ENCODE measurements at places on chromosomes 3 and 15.

DNA sequence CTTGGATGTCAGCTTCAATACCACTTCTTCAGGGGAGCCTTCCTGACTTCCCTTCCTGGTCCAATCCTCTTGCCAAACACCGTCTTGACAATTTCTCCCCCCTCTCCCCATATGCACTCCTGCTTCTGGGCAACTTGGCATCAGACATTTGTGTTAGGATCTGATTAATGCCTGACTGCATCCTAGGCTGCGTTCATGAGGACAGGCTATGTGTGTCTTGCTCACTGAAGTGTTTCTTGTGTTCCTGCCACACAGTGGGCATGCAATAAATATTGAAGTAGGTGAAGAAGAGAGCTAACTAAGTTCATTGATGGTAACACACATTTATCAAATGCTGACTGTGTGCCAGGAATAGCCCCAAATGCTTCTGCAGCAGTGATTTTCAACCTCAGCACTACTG lies 36.4 kb upstream of the WNT5A start:
- DNase-seq, result no peak

DNA sequence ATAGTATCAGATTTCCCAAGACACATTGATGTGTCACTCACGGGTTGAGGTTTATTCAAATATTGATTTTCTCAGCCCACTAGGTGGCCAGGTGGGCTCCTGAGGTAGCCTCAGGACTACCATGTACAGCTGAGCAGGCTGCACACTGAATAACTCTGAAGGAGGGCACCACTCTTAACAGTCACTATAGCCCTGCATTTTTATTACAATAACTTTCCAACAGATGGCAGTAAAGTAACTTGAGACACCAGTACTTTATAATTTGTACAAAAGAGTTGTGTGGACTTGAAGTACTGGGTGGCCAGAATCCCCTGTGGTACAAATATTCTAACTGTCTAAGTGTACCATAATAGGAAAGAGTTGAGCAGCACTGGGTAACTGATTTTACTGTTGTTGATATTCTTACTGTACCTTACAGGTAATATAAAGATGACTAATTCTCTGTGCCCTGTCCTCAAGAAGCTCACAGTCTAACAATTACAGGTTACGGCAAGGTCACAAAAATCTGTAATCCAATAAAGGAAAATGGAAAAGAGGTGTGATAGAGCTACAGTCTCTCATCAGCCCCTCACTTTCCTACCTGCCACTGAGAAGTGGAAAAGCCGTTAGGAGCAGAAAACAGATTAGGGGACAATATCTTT lies 76.0 kb downstream of the ETFA start:
- DNase-seq, result no peak

GRCh38 chr3:152376351-152377183 lies 107.8 kb downstream of the MBNL1 start:
- DNase-seq, result no peak

DNA sequence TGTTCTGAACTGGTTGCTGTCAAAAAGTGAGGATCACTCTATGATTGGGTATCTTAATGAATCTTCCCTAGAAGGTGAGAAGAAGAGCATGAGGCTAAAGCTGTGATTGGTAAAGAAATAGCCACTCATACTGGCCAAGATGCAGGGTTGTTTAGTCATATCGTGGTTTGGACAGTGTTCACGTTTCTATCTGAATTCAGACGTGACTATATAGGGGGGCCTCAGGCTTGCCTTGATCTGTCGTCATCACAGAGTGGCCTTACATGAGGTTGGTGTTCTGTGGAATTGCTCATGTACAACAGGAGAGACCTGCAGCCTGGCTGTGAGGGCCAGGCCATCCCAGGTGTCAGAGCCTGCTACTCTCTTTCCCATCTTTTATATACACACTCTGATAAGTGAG lies 12.4 kb downstream of the RTP2 start:
- DNase-seq, result no peak

DNA sequence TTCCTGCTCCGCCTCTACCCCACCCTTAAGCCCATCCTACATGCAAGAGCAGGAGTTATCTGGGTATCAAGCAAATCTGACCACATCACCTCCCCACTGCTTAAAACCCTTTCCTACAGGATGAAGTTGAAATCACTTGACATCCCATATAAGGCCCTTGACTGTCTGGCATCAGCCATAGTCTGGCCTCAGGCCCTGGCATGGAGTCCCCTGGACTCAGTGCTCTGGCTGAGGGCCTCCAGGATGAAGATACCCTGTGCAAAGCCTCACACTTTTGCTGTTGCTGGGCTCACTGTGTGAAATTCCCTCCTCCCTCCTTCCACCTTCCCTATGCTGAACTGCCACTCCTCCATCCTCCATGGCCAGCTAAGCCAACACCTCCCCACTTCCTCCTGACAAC lies 65.2 kb upstream of the GLCE start:
- no peak for DNase-seq

DNA sequence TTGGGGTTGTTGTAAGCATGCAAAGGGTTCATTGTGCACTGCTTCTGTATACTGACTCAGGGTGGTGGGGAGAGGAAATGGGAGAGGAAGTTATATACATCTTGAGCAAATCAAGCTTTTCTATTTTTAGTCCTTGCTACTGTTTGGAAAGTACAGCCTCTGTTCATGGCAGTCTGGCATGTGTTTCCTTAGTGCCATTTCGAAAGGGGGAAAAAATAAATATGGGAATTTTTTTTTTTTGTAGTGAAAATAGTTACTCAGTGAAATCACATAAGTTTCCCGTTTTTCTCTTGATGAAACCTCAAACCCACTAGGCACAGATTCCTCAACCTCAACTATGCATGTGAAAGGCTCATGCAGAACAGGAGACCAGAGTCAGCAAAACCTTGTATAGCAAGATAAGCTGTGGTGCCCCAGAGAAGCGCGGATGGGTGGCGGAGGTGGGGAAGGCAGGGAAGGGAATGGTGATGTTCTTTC lies 353.3 kb downstream of the LPP start:
- no peak for DNase-seq

GRCh38 chr15:100790786-100791265 lies 88.8 kb upstream of the ALDH1A3 start:
- peak; percentile 10 for DNase-seq

GRCh38 chr15:90530250-90531051 lies 728 bp downstream of the CRTC3 start:
- DNase-seq, result peak; percentile 66

DNA sequence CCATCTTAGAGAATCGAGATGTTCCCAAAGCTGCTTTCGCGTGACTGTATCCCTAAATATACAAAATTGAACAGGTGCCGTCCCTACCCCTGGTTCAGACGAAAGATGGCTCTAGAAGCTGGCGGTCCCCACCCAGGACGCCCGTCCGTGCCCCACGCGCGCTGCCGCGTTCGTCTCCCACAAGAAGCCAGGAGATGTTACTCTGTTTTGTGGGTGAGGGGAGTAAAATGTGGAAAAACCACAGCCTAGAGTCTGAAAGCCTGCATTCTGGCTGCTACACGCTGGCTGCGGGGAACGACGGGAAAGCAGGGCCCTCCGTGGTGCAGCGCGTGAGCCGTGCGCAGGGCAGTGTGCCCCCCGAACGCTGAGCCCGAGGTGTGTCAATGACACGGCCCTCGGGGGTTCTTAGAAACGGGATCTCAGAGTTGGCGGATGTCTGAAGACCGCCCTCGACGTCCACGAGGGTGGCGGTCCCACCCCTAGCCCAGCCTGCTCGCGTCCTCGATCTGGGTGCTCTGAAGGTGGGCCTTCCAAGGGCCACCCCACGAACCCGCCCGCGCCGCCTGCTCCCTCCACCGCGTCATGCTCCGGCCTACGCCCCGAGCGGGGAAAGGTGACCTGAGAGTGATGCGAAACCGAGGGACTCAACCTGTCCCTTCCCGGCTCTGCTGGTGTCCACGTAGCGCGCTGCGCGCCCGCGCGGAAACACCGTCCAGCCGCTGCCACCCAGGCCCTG lies 95.6 kb downstream of the OCA2 start:
- no peak for DNase-seq

DNA sequence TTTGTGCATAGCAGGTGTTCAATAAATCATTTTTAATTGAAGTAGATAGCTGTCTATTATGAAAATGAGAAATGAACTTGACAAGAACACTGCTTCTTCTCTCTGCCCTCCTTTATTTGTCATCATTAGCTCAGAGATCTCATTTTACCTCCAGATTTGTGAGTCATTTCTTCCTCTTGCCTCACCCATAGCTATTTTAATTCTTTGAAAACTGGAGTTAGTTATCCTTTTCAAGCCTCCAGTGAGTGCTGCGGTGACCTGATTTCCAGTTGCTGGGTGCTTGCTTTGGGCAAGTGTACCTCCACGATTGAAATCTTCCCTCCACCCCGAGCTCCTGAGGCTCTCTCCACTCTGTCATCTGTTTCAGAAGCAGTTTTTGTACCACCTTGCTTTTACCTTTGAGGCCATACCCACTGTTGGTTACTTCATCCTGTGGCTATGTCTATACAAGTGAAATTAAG lies 114.6 kb downstream of the NFKBIZ start:
- no peak for DNase-seq

- no peak for DNase-seq
Measured at GRCh38 chr15:66115568-66116206, 137.9 kb downstream of the MEGF11 start.

- no peak for DNase-seq
Measured at GRCh38 chr3:52494886-52495495, at the start of gene STAB1. TSS of gene STAB1 (plus strand) at chr3:52495338. CDS start at chr3:52495414, 76 bp downstream.

DNA sequence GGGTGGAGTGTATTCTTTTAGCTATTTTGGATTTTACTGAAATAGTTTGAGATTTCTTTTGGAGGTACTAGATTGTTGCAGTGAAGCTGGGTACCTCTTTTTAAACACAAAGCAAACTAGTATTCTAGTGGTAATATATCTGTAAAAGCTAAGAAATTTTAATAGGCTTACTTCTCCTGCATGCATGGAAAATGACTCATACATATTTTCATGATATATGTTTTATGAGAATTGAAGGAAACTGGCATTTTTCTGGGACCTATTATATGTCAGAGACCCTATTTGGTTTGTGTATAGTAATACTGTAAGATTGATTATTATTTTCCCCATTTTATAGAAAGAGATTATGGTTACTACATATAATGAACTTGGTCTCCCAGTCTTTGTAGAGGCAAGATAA lies 851.0 kb downstream of the DIPK2A start:
- no peak for DNase-seq

DNA sequence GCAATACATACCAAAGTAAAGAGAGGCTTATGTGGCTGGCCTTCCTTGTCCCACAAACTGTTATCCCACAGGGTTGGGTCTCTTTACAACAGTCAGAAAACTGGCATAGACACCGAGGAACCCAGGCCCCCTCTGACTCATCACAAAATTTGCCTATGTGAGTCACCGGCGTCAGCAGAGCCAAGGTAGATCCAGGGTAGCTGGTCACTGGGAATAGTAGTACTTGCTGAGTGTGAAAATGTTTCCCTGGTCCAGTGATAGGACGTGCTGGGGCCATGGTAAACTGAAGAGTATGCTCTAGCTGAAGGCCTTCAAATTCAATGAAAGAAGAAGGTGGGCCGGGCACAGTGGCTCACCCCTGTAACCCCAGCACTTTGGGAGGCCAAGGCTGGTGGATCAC lies 27.1 kb upstream of the SKIL start:
- no peak for DNase-seq

DNA sequence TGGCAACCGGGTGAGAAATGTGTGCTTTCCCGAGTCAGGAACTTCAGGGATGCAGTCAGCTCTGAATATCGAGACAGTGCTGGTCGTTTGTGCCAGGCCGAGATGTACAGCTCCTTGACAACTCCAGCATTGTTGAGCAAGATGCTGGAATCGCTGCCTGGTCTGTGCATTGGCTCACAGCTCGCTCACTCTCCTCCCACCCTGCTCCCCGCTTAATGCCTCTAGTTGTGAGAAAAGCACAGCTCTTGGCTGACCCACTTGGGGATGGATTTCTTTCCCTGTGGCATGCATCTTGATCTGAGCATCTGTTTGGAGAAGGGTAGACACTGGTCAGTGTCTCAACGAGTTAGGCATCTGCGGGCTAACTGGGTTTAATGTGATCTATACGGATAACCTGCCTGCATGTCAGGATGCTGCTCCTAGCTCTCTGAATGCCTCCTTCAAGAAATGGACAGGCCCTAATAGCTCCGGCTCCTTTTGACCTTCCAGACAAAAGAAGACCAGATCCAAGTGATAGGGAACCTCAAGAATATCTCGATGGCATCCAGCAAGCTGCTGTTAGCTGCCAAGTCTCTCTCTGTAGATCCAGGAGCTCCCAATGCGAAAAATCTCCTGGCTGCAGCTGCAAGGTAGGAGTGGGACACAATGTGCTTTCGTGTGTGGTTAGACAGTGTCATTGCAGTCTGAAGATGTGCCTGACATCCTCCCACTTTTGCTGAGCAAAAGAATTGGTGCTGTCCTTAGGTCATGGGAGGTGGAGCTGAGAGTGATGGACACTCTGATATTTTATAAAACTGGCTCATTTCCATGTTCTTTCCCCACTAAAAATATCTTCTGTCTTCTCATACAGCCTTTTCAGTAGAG lies 302.2 kb upstream of the TPM1 start:
- DNase-seq, result no peak

DNA sequence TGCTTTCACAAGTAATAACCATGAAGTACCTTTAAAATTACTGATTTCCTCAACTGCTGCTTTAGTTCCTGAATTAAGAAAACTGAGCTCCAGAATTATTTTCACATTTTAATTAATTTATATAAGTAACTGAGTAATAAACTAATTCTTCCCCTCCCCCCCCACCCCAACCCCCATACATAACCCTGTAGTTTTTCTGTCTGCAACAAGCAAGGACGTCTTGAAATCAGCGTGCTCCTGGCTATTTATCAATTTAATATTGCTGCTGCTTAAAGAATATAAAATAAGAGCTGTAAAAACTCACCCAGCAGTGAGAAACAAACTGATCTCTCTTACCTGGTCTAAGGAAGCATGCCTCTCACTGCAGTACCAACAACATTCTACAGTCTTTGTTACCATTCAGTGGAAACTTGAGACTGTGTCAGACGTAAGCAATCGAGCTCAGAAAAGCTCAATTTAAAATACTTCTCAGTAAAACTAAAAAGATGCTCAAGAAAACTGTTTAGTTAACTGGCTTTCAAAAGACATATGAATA lies 121.0 kb downstream of the TFDP2 start:
- no peak for DNase-seq

All from ecto neural progenitor cell (in vitro differentiated cells).